Activated CD4-positive, CD25-positive, alpha-beta regulatory T cell treated with anti-CD3 and anti-CD28 coated beads, Interleukin-2, amount 50 U/mL, for 16 hours (primary cell): ENCODE measurements at places on chromosomes 12 and 14.

GRCh38 chr12:70190262-70191010 lies 52.8 kb upstream of the CNOT2 start:
- DNase-seq, result no peak

DNA sequence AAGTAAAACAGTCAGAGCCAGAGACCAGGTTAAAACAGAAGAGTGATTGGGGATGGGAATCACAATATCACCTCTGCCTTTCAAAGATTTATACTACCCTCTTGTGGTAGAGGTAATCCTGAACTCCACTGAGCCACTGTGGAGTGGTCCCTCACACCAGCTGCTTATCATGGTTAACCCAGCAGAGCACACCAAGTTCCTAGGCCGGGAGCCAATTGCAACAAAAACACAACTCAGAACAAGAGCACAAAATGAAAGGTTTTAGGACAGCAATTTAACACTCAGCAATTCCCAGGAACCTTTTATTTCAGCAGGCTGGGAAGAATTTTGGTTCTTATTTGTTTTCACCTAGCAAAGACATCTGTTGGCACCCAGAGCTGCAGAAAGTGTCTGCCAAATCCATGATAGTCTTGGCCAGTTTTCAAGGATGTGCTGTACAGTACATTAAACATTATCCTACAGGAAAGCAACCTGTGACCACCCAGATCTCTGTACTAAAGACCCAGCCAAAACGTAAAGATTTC lies 220.5 kb upstream of the ATXN7L3B start:
- DNase-seq, result no peak

GRCh38 chr14:64225151-64225757 lies 68.9 kb downstream of the ESR2 start:
- no peak for DNase-seq

DNA sequence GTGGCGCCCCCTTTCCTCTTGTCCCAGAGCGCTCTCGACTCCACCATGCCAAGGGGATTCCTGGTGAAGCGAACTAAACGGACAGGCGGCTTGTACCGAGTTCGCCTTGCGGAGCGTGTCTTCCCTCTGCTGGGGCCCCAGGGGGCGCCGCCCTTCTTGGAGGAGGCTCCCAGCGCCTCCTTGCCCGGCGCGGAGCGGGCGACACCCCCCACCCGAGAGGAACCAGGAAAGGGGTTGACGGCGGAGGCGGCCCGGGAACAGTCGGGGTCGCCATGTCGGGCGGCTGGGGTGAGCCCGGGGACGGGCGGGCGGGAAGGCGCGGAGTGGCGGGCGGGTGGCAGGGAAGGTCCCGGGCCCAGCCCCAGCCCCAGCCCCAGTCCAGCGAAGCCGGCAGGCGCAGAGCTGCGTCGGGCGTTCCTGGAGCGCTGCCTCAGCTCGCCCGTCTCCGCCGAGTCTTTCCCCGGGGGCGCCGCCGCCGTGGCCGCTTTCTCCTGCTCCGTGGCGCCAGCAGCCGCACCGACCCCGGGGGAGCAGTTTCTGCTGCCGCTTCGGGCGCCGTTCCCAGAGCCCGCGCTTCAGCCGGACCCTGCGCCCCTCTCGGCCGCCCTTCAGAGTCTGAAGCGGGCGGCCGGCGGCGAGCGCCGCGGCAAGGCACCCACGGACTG lies 376 bp downstream of the INSM2 start:
- DNase-seq, result no peak

DNA sequence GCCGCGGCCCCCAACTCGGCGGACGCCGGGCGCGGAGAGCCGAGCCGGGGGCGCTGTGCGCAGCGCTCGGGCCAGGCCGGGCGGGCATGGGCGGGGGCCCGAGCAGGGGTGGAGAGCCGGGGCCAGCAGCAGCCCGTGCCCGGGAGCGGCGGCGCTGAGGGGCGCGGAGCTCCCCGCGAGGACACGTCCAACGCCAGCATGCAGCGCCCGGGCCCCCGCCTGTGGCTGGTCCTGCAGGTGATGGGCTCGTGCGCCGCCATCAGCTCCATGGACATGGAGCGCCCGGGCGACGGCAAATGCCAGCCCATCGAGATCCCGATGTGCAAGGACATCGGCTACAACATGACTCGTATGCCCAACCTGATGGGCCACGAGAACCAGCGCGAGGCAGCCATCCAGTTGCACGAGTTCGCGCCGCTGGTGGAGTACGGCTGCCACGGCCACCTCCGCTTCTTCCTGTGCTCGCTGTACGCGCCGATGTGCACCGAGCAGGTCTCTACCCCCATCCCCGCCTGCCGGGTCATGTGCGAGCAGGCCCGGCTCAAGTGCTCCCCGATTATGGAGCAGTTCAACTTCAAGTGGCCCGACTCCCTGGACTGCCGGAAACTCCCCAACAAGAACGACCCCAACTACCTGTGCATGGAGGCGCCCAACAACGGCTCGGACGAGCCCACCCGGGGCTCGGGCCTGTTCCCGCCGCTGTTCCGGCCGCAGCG lies 639 bp downstream of the FZD10 start:
- no peak for DNase-seq

- no peak for DNase-seq
These were observed 2.0 kb downstream of the SYT10 start for GRCh38 chr12:33437598-33437997.

DNA sequence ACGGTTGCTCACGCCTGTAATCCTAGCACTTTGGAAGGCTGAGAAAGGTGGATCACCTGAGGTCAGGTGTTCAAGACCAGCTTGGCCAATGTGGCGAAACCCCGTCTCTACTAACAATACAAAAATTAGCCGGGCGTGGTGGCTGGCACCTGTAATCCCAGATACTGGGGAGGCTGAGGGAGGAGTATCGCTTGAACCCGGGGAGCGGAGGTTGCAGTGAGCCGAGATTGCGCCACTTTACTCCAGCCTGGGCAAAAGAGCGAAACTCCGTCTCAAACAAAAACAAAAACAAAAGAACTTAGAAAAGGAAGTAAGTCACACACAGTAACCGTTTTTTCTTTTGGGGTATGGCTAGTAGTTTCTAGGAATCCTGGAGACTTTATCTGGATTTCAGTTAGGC lies 1.7 kb upstream of the PALS1 start:
- no peak for DNase-seq

GRCh38 chr14:39967885-39968284 lies 535.7 kb upstream of the FBXO33 start:
- no peak for DNase-seq

- DNase-seq, result no peak
These were observed 6.9 kb upstream of the FAIM2 start for GRCh38 chr12:49910331-49911212.

DNA sequence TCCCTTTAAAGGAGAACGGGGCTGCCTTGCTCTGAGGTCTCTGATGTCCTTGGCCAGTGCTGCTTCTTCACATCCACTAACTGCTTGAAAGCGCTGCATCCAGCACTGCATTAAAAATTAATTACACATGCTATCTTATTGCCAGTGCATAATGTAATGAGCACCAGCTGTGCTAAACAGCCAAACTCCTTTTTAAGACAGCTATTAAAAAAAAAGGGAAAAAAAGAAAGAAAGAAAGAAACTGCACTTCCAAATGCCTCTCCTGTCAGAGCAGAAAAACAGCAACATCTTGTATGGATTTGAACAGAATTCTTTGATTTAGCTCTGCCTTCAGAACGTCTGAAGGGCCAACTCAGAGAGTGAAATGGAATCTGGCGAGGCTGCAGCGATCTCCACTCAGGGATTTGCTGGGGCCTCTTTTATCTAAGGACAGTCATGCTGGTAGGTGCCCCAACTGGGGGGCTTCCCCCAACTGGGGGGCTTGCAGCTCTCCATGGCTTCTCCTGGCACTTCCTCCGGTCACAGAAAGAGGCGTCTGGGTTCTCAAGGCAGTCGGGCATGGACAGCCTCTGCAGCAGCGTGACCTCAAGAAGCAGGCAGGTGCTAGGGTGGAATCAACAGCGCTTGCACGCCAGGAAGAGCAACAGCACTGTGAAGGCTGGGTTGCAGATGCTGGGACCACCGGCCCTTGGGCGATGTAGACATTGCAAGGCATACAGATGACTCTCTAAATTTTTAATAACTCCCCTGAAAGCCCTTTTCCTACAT lies 46.4 kb downstream of the BCL11B start:
- DNase-seq, result no peak

DNA sequence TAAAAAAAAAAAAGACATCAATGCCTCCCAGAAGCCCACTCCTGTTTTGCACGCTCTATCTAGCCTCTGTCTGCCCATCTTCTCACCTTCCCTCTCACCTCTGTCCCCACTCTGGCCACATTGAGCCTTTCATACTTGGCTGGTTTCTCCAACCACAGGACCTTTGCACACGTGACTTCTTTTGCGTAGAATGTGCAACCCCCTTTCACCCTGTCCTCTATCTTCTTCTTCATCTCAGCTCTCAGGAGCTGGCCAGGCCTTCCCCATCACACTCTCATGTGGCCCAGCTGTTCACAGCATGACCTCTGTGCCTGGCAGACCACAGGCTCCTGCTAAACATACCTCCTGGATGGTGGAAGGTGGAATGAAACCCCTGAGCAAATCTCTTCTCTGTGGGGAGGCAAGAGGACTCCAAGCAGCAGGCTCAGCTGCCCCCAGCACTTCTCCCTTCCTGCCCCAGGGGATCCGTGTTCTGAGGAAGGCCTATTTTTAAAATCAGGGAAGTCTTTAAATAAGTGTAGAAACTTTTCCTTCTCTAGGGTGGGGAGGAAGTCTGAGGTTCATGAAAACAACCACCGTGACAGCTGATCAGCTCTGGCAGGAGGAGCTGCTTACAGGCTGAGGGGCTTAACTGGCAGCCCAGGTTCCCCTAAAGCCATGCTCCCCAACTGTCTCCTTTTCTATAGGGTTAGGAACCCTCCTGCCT lies 11.6 kb downstream of the HVCN1 start:
- DNase-seq, result no peak

DNA sequence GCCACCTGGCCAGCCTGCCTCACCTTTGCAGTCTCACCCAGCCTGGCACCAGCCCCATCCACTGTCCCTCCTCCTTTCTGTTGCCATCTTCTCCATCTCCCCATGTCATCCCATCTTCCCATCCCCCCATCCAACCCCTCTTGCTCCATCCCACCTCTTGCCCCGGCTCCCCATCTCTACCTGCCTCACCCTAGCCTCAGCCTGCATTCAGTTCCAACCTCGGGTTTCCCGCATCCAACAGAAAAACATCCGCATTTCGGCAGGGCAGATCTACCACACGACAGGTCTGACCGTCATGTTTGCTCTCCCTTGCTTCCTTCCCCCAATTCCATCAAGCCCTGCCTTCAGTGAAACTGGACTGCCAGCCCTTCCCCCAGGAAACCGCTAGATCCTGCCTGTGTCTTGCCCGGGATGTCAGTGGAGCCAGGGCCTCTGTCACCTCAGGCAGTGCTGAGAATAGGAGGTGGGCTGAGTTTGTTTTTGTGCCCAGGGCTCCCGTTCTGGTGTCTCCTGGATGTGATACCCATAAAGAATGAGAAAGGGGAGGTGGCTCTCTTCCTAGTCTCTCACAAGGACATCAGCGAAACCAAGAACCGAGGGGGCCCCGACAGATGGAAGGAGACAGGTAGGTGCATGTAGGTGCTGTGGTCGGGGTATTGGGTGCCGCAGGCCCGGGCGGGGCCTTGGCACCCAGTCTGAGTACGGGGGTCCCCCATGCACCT lies 2.5 kb downstream of the KCNH3 start:
- DNase-seq, result no peak

- no peak for DNase-seq
These were observed 62.5 kb upstream of the PRICKLE1 start for GRCh38 chr12:42652048-42652447.

GRCh38 chr14:70934502-70935134 lies 27.4 kb downstream of the PCNX1 start:
- DNase-seq, result no peak

- no peak for DNase-seq
These were observed 26.5 kb downstream of the TECPR2 start for GRCh38 chr14:102389246-102389645.

- DNase-seq, result no peak
These were observed 69.6 kb upstream of the RD3L start for GRCh38 chr14:104011824-104012517.

DNA sequence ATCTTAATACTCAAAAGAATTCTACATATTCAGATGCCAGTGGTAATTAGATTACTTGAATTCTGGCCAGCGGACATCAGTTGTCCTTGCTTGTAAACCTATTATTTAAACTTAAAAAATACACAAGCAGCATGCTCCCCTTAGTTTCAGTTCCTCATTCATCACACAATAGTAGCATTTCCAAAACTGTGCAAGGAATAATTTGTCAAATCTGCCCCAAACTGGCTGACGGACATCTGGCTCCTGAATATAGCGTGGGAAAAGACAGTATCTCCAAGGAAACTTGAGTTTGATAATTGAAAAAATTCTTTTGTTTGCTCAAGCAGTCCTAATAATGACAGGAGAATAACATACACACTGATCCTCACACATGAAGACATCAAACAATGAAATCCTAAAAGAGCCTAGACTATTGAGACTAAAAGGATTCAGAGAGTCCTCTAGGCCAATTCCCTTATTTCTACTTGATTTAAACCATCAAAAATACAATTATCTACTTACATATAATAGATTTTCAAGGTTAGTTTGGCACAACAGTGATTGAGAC lies 90.4 kb downstream of the KIF21A start:
- DNase-seq, result no peak

DNA sequence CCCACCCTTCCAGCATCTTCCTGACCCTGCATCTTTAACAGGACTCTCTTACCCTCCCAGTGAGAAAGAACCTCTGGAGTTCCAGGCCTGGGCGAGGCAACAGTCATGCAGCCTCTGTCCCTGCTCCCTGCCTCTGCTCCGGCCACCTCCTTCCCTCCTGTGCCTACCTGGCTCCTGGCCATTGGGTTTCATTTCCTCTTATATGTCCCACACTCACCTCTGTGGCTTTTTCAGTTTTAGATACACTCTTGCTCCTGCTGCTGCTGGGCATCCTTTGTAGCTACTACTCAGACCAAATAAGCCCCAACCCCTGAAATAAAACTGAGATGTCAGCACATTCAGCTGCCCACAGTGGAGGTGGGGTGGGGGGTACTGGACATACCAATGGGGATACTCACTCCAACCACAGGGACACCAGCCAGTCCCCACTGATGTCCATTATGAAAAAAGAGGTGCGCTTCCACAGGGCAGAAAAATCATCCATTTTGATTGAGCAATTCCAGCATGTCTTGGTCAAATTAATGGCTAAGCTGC lies 99.1 kb upstream of the NRXN3 start:
- no peak for DNase-seq
